ENCODE measurements at places on chromosomes 16 and 17.

- DNase-seq, result no peak
Observed at GRCh38 chr16:84044118-84044488, 1.5 kb upstream of the SLC38A8 start.

DNA sequence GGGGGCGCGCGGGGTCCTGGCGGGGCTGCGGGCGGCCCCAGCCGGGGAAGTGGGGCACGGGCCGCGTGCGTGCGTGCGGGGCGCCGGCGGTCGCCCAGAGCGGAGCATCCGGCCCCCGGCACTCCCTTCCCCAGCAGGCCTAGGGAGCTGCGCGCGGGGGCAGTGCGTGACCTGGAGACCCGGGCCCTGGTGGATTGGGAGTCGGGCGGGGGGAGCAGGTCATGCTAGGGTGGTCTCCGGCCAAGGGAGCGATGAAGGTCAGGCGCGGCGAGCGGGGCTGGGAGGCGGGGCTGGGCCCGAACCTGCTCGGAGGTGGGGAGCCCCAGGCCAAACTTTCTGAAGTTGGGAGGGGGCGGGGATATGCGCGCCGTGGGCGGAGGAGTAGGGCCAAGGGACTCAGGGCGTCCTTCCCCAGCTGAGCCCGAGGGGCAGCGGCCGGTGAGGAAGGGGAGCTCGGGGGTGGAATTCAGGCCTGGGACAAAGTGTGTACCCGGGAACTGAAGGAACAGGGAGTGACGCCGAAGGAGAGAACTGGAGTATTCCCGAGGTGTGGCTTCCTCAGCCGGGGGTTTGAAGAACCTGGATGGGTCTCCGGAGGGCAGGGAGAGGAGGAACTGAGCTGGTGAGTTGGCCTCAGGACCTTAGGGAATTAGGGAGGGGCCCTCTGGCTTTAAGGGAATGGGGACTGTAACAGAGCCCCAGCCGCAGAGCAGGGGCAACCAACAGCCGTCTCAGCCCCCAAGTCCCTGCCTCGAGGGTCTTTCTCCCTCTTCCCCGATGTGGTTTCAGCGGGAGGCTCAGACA lies 589 bp downstream of the XYLT2 start:
- peak; percentile 58 for DNase-seq

- no peak for DNase-seq
Observed at GRCh38 chr16:68627951-68628425, 17.1 kb upstream of the CDH3 start.

- DNase-seq, result no peak
Observed at GRCh38 chr17:46788796-46789195, 29.7 kb downstream of the WNT3 start.

DNA sequence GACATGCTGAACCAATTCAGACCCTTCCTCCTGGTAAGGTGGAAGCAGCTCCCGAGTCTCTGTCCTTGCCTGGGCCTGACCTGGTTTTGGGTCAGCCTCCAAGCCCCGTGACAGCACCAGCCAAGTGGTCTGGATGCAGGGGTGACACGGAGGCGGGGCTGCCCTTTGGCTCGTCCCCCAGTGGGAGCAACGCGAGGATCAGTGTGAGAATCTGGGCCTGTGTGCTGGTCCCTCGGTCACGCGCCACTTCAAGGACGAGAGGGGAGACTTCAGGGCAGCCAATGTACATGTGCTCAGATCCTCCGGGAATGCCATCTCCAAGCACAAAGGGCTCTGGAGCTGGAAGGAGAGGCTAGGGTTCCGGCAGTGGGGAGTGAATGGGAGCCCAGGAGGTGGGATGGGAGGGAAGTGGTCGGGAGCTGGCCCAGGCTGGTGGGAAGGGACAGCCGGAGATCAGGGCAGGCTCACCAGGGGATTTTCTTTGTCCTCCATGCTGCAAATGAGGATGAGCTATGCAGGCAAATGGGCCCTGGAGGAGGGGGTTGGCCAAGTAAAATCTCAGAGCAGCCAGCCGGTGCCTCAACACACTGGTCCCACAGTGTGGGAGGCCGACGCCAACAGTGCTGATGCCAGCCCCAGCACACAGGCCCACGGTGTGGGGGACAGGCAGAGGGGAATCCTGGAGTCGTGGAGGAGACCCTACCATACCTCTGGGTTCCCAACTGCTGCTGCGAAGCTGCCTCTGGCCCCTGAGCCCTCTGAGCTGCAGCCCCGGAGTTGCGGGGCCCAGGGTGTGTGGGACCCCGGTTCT lies 4.2 kb upstream of the NDRG4 start:
- no peak for DNase-seq

DNA sequence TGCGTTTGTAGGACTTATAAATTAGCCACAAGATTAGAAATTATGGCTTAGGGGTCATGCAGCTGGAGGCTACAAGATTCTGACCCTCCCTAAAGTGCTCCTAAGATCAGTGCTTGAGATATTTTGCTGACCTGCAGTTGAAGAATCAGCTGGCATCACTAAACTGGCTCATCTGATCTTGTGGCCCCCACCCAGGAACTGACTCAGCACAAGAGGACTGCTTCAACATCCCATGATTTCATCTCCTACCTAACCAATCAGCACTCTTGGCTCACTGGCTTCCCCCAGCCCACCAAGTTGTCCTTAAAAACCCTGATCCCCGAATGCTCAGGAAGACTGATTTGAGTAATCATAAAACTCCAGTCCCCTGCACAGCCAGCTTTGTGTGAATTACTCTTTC lies 86.4 kb upstream of the ERCC4 start:
- no peak for DNase-seq

DNA sequence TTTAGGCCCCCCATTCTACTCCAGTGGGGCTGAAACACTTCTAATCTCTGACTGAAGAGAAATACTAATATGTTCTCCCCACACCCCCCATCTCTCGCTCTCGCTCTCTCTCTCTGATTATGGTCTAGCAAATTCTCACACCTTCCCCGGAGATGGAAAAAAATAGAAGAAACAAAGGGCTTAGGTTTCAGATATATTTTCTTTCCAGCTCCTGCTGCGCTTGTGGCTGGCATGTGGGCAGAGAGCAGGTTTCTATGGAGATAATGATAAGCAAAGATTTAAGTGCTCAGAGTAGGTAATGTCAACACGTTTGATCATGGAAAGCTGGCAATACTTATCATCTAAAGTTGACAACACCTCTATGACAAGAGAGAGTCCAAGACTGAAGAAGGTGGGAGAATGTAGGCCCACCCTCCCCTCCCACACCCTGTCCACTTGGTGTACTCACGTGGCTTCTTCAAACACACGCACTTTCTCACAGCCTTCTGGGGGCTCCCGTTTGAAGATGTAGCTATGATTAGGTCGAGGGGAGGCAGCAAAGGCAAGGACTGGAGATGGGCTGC lies 8.0 kb upstream of the SLC35B1 start:
- DNase-seq, result peak; percentile 58

- no peak for DNase-seq
Observed at GRCh38 chr16:4077174-4077649, 39.0 kb downstream of the ADCY9 start.

DNA sequence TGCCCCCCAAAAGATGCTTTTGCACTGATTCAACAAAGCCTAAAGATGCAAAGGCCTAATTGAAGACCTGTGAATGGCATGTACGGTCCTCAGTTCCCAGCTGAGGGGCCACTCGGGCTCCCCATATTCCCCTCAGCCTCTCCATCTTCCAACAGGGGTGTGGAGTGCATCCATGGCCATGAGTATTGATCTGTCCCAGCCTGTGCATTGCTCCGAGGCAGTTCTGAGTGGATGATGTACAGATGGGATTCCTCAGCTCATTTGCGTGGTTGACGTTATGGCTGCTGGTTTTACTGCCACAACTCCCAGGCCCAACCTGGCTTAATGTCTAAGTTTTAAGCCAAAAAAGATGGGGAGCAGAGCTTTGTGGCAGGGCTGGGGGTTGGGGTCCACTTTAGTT lies 162.7 kb upstream of the ZNF267 start:
- DNase-seq, result no peak

DNA sequence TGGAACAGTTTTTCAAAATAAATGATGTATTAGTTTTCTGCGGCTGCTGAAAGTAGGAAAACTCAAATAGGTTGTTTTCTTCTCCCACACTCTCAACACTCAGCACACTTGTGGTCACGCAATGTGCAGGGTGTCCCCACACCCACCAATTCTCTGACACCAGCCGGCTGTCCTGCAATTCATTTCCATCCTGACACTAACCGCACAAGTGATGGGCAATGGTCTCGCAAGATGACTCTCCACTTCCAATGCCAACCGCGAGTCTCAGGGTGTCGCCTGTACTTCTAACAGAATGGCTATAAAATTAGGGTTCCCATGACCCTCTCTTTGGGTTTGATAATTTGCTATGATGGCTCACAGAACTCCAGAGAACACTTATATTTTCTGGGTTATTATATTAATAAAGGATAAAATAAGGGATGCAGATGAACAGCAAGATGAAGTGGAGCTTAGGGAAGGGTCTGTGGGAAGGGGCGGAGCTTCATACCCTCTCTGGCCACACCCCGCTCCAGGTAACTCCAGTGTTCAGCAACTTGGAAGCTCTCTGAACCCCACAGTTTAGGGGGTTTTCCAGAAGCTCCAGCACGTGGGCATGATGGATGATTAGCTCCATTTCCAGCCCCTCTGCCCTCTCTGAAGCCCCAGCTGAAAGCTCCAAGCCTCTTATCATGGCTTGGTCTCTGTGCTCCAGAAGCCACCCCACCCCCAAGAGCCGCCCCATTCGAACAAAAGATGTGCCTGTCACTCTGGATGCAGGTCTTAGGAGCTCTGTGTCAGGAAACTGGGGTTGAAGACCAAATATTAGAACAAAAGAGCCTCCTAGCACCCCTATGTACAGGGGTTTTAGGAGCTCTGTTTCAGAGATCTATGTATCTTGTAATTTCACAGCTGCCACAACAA lies 19.8 kb downstream of the TAF1C start:
- peak; percentile 47 for DNase-seq

GRCh38 chr17:6547336-6547735 lies 9.0 kb downstream of the PITPNM3 start:
- no peak for DNase-seq

DNA sequence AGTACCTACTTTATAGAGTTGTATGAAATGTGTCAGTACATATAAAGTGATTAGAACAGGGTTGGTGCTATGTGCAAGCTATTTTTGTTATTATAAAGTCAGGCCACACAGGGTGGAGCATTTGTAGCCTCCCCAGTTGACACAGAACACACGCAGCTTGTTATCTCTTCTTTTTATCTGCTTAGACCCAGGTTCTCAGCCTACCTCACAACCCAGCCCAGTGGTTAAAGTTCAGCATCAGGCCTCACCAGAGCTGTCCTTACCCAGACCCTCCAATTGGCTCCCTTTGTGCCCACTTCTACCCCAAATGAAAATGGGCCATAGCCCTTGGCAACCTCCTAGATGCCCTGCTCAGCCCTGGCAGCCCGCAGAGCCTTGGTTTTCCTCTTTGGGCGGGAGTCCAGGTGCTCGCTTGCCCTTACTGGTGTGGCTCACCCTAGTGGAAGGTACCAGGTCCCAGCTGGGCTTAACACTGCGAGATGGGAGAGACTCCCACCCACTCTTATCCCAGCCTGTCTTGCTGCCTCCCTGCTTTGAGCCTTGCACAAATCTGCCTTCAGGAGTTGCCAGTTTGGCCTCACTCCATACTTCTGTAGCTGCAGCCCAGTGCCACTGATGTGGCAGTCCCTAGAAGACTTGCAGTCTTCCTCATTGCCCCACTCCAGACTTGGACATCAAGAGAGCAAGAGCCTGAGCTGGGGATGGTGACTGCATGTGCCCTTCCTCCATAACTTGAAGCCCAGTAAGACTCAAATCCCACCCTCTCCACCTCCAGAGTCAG lies 1.1 kb upstream of the PIGS start:
- no peak for DNase-seq

DNA sequence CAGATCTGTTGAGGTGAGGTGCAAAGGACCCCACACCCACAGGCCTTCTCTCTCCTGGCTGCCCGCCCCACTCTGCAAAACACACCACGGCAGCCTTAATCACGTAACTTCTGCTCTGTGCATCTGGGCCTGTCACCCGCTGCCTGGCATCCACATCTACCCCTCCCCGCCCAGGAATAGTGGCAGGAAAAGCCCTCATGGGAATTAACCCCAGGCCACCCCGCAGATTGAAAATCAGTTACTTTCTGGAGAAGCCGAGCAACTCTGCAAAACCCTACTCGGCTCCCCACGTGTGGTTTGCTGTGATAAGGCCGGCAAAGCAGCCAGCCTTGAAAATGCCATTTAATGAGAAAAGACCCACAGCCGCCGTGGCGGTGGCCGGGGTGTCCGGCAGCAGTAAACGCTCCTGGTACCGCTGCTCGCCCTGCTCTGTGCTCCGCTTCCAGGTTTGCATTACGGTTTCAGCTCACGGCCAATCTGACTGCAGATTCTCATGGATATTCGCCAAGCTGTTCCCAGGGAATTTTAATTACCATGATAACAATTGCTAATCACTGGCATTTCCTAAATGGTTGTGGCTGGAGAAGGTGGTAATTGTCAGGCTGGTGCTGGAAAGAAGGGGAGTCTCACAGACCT lies 78.0 kb upstream of the DOC2B start:
- DNase-seq, result no peak

DNA sequence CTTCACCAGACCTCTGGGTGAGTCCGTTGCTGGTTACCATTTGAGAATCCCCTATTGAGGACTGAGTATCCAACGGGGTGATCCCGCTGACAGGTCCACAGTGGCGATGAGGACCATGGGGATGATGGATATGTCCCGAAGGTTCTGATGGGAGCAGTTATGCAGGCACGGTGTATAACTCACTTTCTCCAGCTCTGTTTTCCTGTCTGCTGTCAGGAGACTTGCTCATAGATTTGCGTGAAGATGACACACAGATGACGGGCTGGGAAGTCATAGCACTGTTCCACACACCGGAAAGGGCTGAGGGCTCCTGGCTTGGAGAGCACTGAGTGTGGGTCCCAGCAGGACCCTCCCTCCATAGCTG lies 22.2 kb upstream of the ADCY7 start:
- DNase-seq, result no peak

DNA sequence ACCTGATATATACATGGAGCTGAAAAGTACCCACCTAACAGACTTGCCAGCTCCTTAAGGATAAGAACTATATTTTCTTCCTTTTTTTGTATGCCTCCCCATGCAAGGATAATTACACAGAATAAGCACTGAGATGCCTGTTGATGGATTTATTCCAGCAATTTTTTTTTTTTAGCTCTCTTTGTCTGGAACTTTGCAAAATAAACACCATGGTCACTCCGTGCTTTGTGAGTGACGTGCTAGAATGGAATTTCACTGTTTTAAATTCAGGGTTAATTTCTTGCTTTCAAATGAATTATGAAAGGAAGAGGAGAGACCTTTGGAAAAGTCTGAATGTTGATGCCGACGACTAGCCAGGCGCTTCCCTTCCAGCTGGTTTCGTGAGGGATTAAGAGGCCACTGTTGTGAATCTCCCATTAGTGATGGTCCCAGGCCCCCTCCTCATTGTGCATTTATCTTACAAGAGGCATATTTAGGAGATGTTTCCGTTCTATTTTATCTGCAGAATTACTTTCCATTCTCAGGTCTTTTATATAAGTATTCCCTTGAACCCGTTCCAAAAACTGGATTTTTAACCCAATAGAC lies 529.1 kb downstream of the WWOX start:
- DNase-seq, result no peak

- DNase-seq, result no peak
Observed at GRCh38 chr17:50461550-50462132, 7.0 kb downstream of the CHAD start.

Measured in stimulated activated CD4-positive, alpha-beta T cell treated with anti-CD3 and anti-CD28 coated beads, Interleukin-4, amount 100 ng/mL, for 24 hours (primary cell).